Neuronal stem cell (in vitro differentiated cells): ENCODE measurements at places on chromosomes 4 and X.

- no peak for DNase-seq
- H3K27me3 ChIP-seq, result no peaks in the 10 kb centered on the region
- H3K36me3 ChIP-seq, result no peaks in the 10 kb centered on the region
- H3K27ac ChIP-seq, result no peak overlapping the region
- no peaks in the 10 kb centered on the region for H3K4me1 ChIP-seq
These were observed 29.6 kb upstream of the SPON2 start for GRCh38 chr4:1201851-1202525.

GRCh38 chr4:8867624-8868320 lies 3.9 kb downstream of the HMX1 start:
- H3K4me3 ChIP-seq, result no peak overlapping the region
- no peaks in the 10 kb centered on the region for H3K36me3 ChIP-seq
- H3K27me3 ChIP-seq, result peaks cover 91% of the 10 kb centered on the region
- no peak overlapping the region for H3K27ac ChIP-seq
- no peak for DNase-seq
- no peaks in the 10 kb centered on the region for H3K4me1 ChIP-seq

- H3K27me3 ChIP-seq, result no peaks in the 10 kb centered on the region
- no peak overlapping the region for H3K27ac ChIP-seq
- no peaks in the 10 kb centered on the region for H3K4me1 ChIP-seq
- no peak for DNase-seq
These were observed 31.8 kb downstream of the HPGD start for GRCh38 chr4:174490451-174490961.

DNA sequence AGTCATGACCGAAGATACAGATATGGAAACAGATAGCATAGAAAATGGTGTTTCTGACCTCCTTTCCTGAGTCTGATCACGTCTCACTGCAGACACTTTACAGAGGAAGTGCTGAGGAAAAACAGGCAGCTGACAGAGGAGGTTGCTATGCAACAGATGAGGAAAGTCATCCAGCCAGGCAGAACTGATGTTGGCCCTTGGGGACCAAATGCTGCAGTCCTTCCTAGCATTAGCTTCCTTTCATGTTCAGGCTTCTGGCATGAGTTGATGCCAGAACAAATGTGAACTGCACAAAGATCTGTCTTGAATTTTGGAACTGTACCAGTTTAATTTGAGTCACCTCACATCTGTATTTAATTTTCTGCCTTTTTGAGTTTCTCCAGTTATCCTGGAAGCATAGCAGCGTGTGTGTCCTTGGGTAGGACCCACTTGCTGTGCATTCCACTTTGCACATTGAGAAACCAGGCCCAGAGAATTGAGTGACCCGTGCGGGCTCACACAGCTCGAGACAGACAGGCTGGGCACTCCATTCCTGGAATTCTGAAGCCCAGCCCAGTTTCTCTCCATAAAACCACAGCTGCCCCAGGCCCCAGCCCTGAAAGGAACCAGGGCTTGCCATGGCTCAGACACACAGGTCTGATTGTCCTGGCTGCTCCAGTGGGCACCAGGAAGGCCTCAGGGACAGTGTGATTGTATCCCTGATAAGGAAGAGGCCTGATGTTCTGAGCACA lies 1.4 kb upstream of the MAGED1 start:
- no peak for DNase-seq
- H3K36me3 ChIP-seq, result peaks cover 12% of the 10 kb centered on the region

DNA sequence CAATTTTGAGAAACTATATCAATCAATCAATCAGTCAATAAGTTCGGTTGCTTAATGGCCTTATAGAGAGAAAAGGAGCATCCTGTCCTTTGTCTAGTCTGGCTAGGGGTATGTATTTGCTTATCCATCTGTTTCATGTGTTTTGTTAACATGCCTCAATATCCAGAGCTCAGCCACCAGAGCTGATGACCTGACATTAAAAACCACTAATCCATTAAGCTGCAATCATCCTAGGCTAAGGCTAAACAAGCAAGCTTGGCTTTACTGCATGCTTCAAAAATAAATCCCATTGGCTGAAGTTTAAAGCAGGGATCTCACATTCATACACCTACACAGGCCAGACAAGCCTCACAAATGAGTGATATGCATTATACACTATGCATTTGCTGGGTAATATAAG lies 139.7 kb downstream of the INPP4B start:
- no peaks in the 10 kb centered on the region for H3K36me3 ChIP-seq
- DNase-seq, result no peak
- H3K4me3 ChIP-seq, result no peak overlapping the region
- no peaks in the 10 kb centered on the region for H3K4me1 ChIP-seq
- no peak overlapping the region for H3K27ac ChIP-seq

DNA sequence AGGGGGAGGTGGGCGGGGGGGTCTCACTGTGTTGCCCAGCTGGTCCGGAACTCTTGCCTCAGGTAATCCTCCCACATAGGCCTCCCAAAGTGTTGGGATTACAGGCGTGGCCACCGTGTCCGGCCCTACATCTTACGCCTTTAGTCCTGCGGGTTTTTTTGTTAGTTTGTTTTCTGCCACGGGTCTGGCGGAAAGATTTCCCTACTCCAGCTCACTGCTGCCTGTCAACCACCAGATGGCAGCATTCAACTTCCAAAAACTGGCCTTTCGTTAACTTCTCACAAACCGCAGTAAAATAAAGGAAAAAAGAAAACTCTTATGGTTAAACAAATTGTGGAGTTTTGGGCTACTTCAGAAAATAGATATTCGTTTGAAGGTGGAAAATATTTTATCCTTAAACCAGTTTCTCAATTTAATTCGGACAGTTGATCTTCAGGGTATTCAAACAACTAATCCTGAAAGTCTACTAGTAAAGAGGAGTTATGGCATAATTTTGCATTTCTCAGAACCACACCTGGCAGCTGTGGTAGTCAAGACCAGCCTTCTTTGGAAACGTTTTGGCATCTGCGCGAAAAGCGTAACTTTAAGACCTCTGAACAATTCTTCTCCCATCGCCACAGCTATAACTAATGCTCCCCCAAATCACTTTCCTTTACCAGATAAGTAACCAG lies 41.1 kb downstream of the LUZP4 start:
- H3K27ac ChIP-seq, result no peak overlapping the region
- H3K27me3 ChIP-seq, result no peaks in the 10 kb centered on the region
- no peak overlapping the region for H3K4me3 ChIP-seq
- no peaks in the 10 kb centered on the region for H3K4me1 ChIP-seq
- H3K36me3 ChIP-seq, result no peaks in the 10 kb centered on the region

DNA sequence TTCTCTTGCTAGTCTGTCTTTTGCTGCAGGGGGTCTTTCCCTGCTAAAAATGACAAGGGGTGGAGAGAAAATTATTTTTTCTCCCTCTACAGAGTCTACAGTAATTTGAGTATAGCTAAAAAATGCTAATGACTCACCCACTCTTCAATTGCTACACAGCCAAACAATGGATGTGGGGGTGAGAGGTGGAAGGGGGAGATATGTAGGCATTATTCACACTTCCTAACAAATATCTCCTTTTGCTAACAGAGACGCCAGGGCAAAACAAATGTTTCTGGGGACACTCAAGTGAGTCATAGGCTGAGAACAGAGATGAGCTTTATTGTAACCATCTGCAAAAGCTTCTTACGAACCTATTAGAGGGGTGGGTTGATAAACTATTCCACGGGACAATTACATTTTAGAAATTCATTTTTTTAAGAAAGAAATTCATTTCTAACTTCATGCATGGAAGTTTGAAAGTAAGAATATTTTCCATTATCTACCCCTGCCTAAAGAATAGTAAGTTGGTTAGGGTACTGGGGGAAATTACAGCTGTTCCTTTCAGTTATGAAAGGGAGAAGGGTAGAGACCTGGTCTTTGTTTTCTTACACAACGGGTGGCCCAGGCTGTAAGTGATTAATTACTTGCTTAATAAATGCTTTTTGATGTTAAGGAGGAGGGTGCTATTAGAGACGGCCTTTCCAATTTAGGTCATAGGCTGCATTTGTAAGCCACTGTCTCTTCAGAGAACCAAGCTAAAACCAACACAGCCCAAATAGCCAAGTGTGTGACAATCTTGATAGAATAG lies 12.8 kb downstream of the SCD5 start:
- DNase-seq, result no peak
- H3K36me3 ChIP-seq, result no peaks in the 10 kb centered on the region
- no peaks in the 10 kb centered on the region for H3K27me3 ChIP-seq
- H3K4me1 ChIP-seq, result peaks cover 34% of the 10 kb centered on the region

- peaks cover 12% of the 10 kb centered on the region for H3K4me1 ChIP-seq
- no peak overlapping the region for H3K4me3 ChIP-seq
- H3K36me3 ChIP-seq, result no peaks in the 10 kb centered on the region
- H3K27me3 ChIP-seq, result no peaks in the 10 kb centered on the region
These were observed 56.7 kb downstream of the RAPGEF2 start for GRCh38 chr4:159159611-159160010.

DNA sequence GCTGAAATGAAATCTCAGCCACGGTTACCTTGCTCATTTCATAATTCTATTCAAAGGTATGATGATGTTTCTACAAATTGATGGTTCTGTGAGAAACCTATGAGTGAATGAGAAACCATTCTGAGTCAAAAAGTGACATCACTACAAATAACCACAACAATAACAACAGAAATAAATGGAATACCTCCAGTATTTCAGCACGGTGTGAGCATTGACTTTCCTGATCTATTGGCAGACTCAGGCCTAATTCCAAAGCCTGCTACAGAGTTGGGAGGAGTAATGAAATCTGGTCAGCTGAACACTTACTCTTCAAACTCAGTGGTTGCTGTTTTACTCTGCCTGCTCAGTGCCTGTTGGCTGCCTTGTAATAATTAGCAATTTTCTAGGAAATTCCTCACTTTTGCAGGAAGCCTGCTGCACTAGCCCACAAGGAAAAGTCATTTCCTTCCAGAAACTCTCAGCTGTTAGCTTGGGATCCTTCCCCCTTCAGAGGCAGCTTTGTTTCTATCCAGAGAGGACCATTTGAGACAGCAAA lies 18.8 kb upstream of the SYNPO2 start:
- no peak for DNase-seq
- no peak overlapping the region for H3K27ac ChIP-seq
- peaks cover 3% of the 10 kb centered on the region for H3K4me1 ChIP-seq
- H3K27me3 ChIP-seq, result no peaks in the 10 kb centered on the region
- no peak overlapping the region for H3K4me3 ChIP-seq
- H3K36me3 ChIP-seq, result no peaks in the 10 kb centered on the region

GRCh38 chrX:37958525-37959211 lies 47.7 kb upstream of the SYTL5 start:
- H3K4me3 ChIP-seq, result no peak overlapping the region
- DNase-seq, result no peak
- no peaks in the 10 kb centered on the region for H3K36me3 ChIP-seq
- no peaks in the 10 kb centered on the region for H3K4me1 ChIP-seq

DNA sequence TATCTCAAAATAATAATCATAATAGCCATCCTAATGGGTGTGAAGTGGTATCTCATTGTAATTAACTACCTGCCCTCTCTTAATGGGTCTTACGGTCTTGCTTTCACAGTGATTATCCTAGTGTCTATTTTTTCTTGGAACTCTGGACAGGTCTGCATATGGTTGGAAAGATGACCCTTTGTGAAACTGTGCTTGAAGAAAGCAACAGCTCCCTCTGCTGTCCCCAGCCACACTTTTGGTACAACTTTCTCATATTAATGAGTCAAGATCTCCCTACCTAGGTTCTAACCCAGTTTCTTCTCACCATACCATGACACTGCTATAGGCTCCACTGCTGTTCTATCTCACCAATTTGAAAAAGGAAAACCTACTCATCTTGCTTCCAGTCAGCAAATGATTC lies 2.4 kb downstream of the TFDP3 start:
- DNase-seq, result peak; percentile 2
- H3K27ac ChIP-seq, result no peak overlapping the region
- no peaks in the 10 kb centered on the region for H3K4me1 ChIP-seq
- H3K36me3 ChIP-seq, result no peaks in the 10 kb centered on the region

DNA sequence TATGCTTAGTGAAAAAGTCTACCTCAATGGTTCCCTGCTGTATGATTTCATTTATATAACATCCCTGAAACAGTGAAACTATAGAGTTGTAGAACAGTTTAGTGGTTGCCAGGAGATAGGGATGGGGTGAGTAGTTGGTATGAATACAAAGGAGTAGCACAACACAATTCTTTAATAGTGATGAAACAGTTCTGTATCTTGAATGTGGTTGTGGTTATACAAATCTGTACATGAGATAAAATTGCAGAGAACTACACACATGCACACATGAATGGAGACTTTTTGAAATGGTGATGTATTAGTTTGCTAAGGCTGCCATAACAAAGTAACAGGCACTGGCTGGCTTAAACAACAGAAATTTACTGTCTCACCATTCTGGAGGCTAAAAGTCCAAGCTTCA lies 677.1 kb downstream of the ADGRL3 start:
- no peak overlapping the region for H3K4me3 ChIP-seq
- H3K4me1 ChIP-seq, result no peaks in the 10 kb centered on the region
- H3K27me3 ChIP-seq, result no peaks in the 10 kb centered on the region

- no peak overlapping the region for H3K4me3 ChIP-seq
- H3K27ac ChIP-seq, result no peak overlapping the region
- DNase-seq, result no peak
- H3K4me1 ChIP-seq, result no peaks in the 10 kb centered on the region
- no peaks in the 10 kb centered on the region for H3K36me3 ChIP-seq
These were observed 163.2 kb downstream of the RELL1 start for GRCh38 chr4:37522996-37523395.

- H3K36me3 ChIP-seq, result no peaks in the 10 kb centered on the region
- H3K27me3 ChIP-seq, result no peaks in the 10 kb centered on the region
- no peak overlapping the region for H3K27ac ChIP-seq
- DNase-seq, result no peak
- H3K4me3 ChIP-seq, result no peak overlapping the region
- H3K4me1 ChIP-seq, result no peaks in the 10 kb centered on the region
These were observed 209.5 kb upstream of the FGF13 start for GRCh38 chrX:138921031-138921430.

DNA sequence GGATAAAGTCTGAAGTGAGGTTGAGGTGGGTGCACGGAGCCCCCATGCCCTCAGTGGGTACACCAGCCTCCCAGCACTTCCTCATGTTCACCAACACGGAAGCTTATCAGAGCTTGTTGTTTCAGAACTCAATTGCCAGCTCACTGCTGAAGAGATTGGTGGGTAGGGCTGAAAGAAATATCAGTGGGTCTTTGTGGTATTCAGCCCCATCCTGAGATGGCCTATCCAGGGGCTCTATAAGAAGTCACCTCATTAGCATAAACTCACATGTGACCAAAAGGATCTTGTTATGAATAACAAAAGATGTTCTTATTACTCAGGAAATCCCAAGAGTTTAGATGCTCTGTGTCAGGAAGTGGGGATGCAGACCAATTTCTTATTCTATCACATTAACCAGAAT lies 177.3 kb downstream of the ARHGAP10 start:
- no peak overlapping the region for H3K27ac ChIP-seq
- no peak overlapping the region for H3K4me3 ChIP-seq
- no peaks in the 10 kb centered on the region for H3K36me3 ChIP-seq
- no peaks in the 10 kb centered on the region for H3K4me1 ChIP-seq
- DNase-seq, result no peak

GRCh38 chrX:76850851-76851250 lies 423.3 kb downstream of the MAGEE1 start:
- H3K36me3 ChIP-seq, result no peaks in the 10 kb centered on the region
- no peak overlapping the region for H3K27ac ChIP-seq
- H3K4me1 ChIP-seq, result no peaks in the 10 kb centered on the region
- no peak for DNase-seq
- no peaks in the 10 kb centered on the region for H3K27me3 ChIP-seq

DNA sequence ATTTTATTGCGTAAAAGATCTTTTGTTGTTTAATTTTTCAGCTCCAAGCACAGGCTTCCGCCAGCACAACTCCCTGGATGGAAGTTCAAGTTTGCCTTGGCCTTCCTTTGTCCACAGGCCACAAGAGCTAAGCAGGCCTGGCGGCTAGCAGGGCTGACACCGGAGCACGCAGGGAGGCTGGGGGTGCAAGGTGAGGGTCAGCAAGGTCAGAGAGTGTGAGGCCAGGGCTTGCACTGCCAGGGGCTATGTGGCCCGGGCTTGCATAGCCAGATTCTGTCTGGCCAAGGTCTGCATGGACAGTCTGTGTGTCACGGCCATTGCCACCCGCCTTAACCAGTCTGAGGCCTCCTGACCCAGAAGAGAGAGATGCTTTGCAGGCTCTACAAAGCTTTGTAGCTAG lies 123.9 kb downstream of the BCOR start:
- H3K27ac ChIP-seq, result no peak overlapping the region
- H3K4me3 ChIP-seq, result no peak overlapping the region
- H3K36me3 ChIP-seq, result no peaks in the 10 kb centered on the region
